Activated CD4-positive, alpha-beta memory T cell treated with anti-CD3 and anti-CD28 coated beads for 36 hours (primary cell): ENCODE measurements at places on chromosomes 3 and 15. TPM values are rescaled to one million over a fixed set of nuclear protein-coding genes. Genes with fewer than 3 reads are reported as not detected.

Gene MYLK
- 0.17 TPM for total RNA-seq

Gene DUOXA2
- total RNA-seq: not detected

- no peak for DNase-seq
Observed at GRCh38 chr15:67201136-67201535, 53.3 kb downstream of the AAGAB start.

- no peak for DNase-seq
Observed at GRCh38 chr3:12896063-12896985, 55.0 kb upstream of the RPL32 start.

- peak; percentile 41 for DNase-seq
Observed at GRCh38 chr3:52798978-52799476, 4.4 kb downstream of the ITIH3 start.

DNA sequence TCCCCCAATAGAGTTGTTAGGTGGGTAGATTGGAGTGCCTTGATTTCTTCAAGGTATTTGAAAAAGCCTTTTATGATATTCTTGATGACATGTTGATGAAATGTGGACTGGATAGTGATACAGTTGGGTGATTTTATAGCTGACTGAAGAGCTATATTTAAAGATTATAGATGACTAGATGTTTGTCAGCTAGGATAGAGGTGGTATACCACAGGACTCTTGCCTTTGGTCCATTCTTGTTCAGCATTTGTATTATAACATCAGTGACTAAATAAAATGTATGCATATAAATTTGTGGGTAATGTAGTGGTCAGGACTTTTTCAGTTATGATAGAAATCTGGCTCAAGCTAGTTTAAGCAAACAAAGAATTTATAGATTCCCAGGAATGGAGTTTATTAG lies 143.9 kb downstream of the ZNF609 start:
- DNase-seq: no peak

DNA sequence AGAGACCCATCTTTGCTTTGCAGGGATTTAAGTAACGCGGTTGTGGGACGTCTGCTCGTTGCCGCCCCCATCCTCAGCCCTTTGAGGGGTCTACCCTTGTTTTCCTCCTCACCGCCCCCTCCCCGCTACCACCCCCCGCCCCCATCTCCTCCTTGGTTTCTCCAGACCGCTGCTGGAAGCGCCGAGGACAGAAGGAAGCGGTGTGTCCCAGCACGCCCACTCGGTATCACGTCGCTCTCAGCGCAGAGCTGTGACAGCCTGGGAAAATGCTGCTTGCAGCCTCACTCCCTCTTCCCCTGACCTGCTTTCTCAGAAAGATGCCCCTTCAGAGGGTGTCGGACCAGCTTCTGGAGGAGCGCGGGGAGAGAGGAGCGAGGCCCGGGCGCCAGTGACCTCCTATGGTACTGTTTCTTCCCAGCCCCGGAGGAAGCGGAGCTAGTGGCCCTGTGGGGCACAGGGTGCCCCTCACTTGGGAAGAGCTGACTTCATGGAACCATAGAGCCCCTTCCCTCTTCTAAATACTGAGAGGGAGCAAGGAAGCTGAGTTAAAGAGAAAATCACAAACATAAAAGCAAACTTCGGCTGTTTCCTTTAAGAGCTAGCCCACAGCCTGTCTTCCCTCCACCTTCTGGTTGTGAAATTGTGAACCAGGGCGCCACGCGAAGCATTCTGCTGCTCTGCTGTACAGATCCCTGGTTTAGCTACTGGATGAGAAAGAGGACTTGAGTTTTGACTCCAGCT lies 698 bp downstream of the IL1RAP start:
- DNase-seq: peak; percentile 60

DNA sequence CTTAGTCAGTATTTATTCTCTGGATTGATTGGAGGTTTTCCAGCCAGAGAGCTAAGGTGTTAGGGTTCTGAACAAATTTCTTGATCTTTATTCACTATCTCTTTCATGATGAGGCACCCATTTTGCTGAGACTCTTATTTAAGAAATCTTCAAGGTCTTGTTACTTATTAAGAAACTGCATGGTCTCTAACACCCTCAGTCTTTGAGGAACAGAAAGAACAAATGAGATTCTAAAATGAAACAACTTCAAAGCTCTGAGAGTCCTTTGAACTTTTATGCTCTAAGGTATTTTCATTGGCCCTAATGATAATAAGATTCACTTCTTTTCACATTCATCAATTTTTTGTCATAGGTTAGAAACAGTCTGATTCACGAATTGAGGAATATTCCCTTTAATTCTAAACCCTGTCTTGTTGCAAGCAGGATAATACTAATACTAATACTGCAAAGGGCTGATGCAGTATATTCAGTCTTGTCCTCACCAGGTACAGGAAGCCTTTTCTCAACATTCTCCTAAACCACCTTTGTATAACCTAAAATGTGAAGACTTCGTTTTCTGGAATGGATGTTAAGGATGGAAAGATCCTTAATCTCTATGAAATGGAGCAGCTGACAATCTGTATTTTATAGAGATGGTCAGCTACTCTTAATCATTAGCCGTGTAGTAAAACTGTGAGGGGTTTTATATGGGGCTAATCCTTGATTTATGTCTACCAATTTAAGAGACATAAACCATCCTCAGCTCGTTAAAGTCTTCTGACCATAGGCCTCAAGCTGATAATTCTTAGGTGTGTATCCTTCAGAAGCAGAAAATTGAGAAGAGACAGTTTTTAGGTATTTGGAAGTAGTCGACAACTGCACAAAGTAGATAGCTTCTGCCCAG lies 198.3 kb downstream of the OTOL1 start:
- no peak for DNase-seq
